ENCODE measurements at places on chromosomes 2 and 18. TPM values are rescaled to one million over a fixed set of nuclear protein-coding genes. Genes with fewer than 3 reads are reported as not detected.

GRCh38 chr2:197500503-197501131 lies 438 bp downstream of the HSPE1 start:
- DNase-seq, result no peak

DNA sequence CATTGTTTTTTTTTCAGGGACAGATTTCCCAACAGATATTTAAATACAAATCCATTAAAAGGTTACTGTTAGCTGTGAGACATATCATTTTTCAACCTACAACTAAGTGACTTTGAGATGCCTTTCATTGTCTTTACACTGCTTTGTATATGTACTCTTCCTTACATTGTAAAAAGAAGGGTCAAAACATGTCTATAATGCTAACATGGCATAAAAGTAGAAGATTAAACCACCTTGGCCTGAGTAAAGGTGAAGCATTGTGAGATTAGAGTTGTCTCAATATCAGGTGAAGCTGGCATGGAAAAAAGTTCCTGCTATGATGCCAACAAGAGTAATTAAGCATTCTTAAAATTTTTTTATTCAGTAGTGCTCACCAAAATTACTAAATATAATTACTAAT lies 1508.5 kb upstream of the NXPH2 start:
- DNase-seq, result no peak

Gene DCDC2C
- total RNA-seq, result not detected

Gene B3GNT7
- 9.1 TPM for total RNA-seq

Gene FNDC4
- total RNA-seq, result 2.9 TPM

Gene SERPINB3
- not detected for total RNA-seq

- no peak for DNase-seq
These were observed 21.0 kb downstream of the SPOPL start for GRCh38 chr2:138522556-138522955.

Gene CTAGE1
- total RNA-seq, result not detected

- DNase-seq, result no peak
These were observed 3.3 kb upstream of the GPBAR1 start for GRCh38 chr2:218257390-218257981.

Gene TCF23
- total RNA-seq, result 0.16 TPM

DNA sequence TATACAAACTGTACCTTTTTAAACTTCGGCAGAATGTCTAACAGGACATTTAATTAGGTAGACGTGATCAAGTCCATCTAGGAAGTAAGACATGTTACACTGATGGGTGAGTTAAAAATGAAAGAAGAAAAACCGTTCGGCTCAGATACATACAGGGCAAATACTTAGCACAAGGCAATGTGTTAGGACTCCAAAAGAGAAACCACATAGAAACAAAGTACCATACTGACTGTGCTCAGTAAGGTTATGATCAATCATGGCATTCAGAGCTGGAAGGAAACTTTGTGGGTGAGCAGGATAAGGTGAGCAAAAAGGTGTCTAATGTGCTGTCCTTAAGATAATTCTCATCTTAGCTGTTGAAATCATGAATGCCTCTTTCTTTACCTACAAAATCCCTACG lies 211.9 kb downstream of the STK39 start:
- no peak for DNase-seq

DNA sequence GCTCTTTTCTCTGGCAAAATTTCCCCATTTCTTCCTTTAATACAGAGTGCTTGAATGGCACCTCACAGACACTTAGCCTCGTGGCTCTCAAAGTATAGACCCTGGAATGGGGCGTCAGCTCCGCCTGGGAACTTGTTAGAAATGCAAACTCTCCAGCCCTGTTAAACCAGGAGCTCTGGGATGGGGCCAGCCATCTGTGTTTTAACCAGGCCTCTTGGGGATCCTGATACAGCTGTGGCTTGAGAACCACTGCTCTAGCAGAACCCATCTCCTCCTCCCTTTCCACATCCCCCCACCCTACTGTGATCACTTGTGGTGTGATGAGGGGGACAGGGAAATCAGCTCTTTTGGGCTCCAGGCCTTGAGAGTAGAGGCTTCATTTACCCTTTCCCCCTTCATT lies 15.9 kb downstream of the LTBP1 start:
- no peak for DNase-seq

DNA sequence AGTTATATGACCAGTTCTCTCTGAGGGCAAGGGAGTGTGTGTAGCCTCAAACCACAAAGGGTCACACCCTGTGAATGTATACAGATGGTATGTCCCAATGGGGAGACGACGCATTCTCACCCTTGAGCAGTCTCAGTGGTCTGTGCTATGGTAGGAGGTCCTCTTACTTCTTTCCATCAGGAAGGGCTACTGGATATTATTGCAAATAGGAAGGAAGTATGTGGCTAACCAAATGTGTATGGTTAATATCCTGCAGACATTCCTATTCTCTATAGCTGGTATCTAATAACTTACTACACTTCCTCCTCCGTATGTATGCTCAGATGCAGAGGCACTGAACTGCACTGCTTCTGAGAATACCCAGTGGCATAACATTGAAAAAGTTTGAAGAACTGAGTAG lies 306.7 kb upstream of the CCDC68 start:
- no peak for DNase-seq

- DNase-seq, result no peak
These were observed 666.5 kb downstream of the DCDC2C start for GRCh38 chr2:4369826-4370419.

Gene NMUR1
- 0.38 TPM for total RNA-seq

DNA sequence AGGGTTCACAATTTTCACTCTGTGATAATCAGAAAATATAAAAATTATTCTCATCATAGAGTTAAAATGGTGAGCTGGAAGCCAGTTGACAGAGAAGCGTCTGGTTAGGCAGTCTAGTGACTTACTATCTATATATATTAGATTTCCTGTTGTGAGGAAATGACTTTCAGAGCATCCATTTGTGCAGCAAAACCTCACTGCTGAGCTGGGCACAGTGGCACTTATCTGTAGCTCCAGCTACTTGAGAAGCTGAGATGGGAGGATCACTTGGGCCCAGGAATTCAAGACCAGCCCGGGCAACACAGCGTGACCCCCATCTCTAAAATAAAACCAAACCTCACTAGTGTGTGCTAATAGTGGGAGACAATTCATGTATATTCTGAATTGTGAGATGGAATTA lies 7.2 kb upstream of the KIAA2012 start:
- no peak for DNase-seq

GRCh38 chr18:9890957-9891356 lies 5.2 kb downstream of the TXNDC2 start:
- no peak for DNase-seq

- DNase-seq, result no peak
These were observed 8.3 kb downstream of the C2orf81 start for GRCh38 chr2:74413001-74413698.

- DNase-seq, result no peak
These were observed 179.4 kb downstream of the MYCN start for GRCh38 chr2:16119741-16120140.

- DNase-seq, result no peak
These were observed 92.6 kb upstream of the KCNE4 start for GRCh38 chr2:222959358-222959757.

- no peak for DNase-seq
These were observed 16.1 kb downstream of the MTX2 start for GRCh38 chr2:176285321-176285720.

DNA sequence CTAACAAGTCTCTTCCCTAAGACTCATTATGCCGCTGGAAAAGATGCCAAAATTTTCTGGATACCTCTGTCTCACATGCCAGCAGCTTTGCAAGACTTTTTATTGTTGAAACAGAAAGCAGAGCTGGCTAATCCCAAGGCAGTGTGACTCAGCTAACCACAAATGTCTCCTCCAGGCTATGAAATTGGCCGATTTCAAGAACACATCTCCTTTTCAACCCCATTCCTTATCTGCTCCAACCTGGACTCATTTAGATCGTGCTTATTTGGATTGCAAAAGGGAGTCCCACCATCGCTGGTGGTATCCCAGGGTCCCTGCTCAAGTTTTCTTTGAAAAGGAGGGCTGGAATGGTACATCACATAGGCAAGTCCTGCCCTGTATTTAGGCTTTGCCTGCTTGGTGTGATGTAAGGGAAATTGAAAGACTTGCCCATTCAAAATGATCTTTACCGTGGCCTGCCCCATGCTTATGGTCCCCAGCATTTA lies 26.3 kb downstream of the DHRS9 start:
- DNase-seq, result no peak

Gene TMEM200C
- total RNA-seq, result 0.95 TPM

GRCh38 chr2:172213116-172213860 lies 110.6 kb upstream of the DLX2 start:
- DNase-seq, result no peak

DNA sequence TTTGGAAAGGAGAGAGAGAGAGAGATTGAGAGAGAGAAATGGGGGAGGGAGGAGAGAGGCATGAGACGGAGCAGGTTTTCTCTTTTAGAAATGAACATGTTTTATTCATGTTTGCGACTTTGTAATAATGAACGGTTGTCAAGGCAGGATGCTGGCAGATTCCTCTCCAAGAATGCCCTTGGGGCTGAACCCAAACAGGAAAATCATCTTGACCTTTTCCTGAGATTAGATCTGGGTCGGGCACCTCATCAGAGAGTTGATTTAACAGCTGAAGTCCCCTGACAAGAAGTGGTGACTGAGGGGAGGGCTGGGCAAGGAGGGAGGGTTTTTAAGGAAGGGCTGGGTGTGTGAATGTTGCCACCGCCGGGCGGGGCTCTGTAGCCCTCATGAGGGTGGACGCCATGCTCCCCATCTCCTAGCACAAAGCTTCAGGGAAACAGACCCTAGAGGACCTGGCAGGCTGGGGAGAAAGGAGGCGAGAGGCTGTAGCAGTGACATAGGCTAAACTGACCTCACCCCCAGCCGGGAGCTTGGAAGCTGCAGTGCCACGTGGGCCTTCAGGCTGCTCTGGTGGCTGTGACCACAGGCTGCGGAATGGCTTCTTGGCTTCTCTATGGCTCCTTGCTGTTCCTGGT lies 60.0 kb downstream of the LIPG start:
- no peak for DNase-seq

DNA sequence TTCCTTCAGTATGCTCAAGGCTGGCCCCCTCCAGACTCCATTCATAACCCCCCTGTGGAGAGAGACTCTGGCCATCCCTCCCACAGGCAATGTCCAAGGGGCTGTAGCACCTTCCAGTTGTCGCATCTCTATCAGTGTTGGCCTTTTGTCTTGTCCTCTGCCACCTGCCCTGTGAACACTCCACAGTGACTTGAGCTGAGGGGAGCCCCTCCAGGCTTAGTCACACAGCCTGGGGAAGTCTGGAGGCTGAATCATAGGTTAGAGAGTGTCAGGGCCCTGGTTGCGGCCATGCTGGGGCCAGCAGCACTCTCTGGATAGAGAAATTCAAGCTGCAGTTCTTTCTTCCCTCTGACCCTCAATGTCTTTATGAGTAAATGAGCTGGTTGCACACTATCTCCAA lies 64.7 kb downstream of the GYPC start:
- no peak for DNase-seq

Gene CHRNG
- not detected for total RNA-seq

DNA sequence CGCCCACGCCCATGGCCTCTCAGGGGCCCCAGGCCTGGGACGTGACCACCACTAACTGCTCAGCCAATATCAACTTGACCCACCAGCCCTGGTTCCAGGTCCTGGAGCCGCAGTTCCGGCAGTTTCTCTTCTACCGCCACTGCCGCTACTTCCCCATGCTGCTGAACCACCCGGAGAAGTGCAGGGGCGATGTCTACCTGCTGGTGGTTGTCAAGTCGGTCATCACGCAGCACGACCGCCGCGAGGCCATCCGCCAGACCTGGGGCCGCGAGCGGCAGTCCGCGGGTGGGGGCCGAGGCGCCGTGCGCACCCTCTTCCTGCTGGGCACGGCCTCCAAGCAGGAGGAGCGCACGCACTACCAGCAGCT lies 2.4 kb downstream of the B3GNT7 start:
- no peak for DNase-seq
